NCI-H2107 (cell line): ENCODE measurements at places on chromosomes 1 and 21.

DNA sequence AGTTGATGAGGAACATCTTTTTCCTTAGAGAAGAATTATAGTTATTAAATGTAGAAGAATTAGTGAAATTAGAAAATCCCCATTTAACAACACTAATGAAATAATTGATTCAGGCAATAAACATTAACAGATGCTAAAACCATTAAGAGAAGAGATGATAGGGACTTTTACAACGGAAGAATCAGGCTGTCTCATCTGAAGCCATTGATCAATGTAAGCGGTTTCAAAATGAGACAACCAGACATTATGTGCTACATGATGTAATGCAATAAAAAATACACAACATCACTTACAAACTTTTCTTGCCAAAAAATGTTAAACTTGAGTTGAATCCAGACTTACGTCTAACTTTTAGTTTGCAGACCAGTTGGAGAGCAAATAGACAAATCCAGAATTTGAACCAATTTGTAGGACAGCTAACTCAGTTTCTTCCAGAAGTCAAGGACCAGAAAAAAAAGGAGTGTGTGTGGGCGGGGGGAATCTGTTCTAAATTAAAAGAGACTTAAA is 165.4 kb upstream of the DPT start:
- no peak for DNase-seq

DNA sequence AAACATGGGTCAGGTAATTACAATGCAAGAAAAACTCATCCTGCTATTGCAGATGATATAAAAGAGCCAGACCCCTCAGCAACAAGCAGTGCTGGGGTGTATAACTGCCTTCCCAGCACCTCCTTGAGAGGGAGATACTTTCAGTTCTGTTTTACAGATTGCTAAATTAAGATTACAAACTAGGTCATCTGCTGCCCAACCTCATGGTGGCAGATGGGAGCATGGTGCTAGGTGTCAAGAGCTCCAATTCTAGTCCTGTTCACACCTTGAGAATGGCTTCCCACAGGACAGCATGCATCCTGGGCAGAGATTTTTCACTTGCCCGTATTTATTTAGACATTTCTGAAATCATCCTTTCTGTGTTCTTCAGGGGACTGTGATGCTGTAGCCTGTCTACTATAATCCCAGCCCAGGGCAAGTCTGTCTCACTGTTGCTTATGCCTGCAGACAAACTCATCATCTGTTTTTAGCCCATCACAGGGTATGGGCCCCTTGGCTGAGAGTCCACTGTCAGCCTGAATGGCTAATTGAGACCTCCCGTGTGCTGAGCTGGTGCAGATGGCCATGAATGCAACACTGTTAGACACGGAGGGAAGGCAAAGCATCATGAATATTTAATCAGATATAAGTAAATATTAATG is 40.2 kb upstream of the PBX1 start:
- no peak for DNase-seq

DNA sequence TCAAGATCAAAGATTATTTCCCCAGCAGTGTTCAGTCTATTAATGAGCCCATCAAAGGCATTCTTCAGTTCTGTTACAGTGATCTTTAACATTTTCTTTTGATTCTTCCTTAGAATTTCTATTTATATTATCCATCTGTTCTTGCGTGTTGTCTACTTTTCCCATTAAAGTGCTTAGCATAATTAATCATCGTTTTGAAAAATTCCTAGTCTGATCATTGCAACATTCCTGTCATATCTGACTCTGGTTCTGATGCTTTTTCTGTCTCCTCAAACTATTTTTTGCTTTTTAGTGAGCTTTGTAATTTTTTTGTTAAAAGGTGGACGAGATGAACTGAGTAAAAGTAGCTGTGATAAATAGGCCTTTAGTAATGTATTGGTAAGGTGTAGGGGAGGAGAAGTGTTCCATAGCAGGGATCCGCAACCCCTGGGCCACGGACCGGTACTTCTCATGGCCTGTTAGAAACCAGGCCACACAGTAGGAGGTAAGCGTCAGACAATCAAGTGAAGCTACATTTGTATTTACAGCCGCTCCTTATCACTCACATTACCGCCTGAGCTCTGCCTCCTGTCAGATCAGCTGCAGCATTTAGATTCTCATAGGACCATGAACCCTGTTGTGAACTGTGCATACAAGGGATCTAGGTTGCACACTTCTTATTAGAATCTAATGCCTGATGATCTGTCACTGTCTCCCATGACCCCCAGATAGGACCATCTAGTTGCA is 163.3 kb downstream of the PIK3R3 start:
- no peak for DNase-seq

GRCh38 chr1:6757719-6758435 is 27.4 kb upstream of the CAMTA1 start:
- DNase-seq, result no peak

GRCh38 chr1:41900603-41901444 is 17.9 kb downstream of the HIVEP3 start:
- DNase-seq, result no peak

DNA sequence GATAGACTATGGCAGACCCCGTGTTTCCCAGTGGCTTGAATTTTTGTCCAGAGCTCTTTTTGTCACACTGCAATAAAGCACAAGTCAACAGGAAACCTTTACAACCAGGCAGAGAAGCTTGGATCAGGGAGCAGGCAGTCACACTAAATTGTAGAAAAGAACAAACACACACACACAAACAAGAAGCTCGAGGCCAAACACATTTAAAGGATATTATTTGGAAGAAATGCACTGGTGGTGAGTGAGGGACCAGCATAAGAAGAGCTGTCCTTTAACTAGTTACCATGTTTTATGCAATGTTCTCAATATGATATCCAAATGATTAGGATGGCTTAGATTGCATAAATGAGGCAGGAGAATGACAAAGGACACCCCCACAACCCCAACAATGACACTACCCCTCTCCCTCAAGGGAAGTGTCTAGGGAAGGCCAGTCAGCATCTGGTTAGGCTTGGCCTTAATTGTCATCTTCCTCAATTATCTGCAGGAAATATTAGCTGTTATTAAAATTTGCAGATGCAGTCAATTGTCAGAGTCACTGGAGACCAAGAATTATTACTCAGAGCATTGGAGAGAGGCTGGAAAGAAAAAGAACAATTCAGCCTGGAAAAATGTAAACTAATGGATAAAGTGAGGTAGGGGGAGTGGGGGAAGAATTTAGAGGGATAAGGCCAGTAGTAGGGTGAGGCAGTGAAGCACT is 35.3 kb downstream of the DDR2 start:
- no peak for DNase-seq
